ENCODE measurements at places on chromosomes 12 and 14.

DNA sequence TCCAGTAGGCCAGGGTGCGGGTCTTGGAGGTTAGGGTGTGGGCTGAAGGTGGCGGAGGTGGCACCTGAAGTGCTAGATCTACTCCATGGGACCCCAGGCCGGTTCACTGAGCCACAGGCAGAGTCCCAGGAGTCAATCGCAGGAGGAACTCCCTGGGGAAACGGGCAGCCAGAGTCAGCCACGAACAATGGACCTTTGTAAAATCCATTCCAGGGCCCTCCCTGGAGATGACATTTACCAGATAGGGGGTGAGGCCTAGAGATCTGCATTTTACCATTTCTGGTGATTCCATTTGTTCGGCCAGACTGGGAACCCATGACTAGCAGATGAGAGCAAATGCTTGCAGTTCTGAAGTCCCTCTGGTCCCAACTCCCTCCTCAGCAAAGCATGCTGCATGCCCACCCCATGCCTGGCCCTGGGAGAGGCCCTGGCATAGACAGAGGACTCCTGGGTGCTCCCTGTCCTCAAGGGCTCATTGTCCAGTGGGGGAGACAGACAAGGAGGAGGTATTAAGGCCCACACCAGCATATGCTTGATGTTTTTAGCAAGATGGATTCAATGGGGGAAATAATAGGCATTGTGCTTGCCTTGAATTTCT is 115.5 kb downstream of the EML1 start:
- no peak for DNase-seq

GRCh38 chr14:79613625-79614024 is 597.7 kb downstream of the DIO2 start:
- DNase-seq: no peak

DNA sequence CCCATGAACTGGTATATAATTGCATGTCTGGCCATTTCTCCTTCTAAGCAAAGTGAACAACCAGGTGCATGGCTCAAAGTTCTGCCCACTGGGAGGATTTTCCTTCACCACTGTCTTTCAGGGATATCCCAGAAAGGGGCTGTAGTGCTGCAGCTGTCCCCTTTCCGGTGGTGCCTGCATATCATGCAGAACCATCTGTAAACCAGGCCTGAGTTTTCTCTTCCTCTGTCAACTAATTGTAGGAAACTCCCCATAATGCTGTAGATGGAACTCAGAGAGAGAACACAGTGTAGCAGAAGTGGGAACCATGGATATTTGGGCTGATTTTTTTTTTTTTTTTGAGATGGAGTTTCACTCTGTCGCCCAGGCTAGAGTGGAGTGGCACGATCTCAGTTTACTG is 45.6 kb upstream of the CRY1 start:
- no peak for DNase-seq

DNA sequence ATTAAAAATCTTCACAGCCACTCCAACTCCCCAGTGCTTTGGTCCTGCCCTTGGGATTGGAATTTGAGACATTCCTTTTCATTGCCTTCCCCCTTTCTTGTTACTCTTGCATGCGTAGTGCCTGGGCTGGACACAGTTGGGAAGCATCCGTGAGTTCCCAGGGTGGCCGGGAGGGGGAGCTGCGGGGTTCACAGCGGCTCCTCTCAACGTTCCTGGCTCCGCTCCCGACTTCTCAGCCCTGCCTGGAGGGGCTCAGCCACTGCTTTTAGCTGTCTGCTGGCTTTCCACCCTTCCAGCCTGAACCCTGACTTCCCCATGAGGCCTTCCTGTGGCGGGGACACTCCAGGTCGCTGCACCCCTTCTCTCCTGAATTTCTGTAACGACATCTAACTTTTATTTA is 3.2 kb downstream of the TEX52 start:
- DNase-seq: peak; percentile 9

DNA sequence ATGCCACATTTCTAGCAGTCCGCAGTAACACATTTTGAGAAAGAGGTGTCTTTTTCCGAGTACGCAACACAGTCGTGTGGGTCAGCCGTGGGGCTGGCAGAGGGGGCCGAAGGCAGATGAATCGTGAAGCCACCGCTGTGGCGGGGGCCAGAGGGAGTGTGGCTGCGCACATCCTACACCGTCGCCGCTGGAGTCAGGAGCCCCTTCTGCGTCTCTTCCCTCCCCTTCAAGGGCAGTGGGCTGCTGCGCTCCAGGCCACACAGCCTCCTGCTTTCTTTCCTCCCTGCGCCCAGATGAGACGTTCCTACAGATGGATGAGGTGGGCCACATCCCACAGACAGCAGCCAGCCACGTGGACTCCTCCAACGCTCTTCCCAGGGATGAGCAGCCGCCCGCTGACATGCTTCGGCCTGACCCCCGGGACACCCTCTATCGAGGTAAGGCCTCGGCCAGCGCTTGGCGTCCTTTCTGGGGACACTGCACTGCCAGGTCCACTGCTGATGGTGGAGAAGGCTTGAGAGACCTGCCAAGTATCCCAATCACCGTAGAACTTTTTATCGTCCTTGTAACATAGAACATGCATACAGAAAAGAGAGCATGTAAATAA is 89.8 kb downstream of the B4GALNT3 start:
- no peak for DNase-seq

- DNase-seq: no peak
Observed at GRCh38 chr12:119710965-119711551, 43.1 kb downstream of the PRKAB1 start.

- DNase-seq: no peak
Observed at GRCh38 chr14:74921053-74921620, 1.9 kb downstream of the RPS6KL1 start.

Measured in activated CD8-positive, alpha-beta memory T cell treated with anti-CD3 and anti-CD28 coated beads for 1 hour (primary cell).